ENCODE measurements at places on chromosomes 1 and 21.

DNA sequence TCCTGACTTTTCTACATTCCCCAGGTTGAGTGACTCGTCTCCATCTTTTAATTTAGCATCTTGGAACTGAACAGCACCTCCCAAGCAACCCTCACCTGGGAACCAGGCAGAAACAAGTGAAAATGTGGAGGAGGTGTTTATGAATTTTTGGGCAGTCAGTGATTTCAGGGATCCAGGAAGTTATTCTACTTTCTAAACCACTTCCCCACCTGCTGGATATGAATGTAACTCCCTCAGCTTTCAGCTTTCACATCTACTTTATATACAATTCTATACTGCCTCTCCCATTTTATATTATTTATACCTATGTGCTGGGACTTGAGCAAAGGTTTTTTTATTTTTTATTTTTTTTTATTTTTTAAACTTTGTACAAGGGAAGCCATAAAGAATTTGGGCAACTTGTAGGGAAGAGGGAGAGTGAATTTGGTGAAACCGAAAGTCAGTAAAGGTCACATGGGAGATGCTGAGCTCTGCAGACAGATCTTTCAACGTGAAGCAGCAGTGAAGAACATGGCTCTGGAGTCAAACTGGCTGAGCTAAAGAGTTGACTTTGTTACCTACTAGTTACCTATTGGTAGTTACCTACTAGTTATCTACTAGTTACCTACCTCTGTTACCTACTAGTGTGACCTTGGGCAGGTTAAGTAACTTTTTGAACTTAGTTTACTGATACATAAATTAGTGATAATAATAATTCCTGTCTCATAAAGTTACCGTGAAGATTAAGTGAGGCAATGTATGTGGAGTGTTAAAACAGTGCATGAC lies 45.5 kb downstream of the DDR2 start:
- DNase-seq = no peak

- no peak for DNase-seq
These were observed at the start of gene ADORA1 for GRCh38 chr1:203127666-203128430. ADORA1 (plus strand) TSS chr1:203127726; CDS start chr1:203128842, 1,116 bp downstream.

DNA sequence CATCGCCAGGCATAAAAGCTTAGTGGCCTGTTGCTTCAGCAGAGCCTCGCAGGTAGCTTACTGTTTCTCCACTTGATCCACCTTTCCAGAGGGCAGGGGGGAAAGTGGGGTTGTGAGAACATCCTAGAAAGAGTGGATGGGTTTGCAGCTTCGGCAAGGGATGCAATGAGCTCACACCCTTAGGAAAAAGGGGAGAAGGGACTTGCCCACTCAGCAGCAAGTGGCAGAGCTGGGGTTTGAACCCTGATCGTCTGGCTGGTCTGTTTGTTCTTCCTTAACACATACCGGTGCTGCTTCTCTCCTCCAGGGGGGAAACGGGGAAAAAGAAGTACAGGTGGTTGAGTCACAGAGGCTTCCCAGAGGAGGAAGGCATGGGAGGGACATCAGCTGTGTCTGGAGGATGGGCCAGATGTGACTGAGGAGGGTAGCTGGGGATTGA lies 1.0 kb downstream of the TMEM201 start:
- DNase-seq = no peak

DNA sequence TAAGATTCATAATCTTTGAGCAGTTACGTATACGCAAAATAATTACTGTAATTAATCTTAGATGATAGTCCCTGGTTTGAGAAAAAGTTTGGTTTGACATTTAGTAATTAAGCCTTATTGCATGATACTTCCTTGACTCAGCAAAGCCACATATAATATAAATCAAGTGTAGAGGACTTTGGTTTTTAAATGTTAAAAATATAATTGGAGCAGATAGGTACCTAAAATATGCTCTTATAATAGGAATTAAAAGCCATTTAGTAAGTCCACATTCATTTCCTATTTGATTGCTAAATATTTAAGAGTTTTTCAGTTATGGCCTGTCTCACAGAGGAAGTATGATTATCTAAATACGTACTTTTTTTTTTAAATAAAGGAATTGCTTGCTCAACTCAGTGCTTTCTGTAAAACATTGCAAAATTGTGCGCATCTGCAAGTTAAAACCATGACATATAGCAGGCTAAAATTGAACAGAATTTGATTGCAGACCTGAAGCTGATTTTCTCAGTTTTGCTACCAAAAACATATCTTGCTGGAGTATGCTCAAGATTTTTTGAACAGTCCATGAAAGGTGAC lies 20.4 kb downstream of the RPE65 start:
- no peak for DNase-seq

DNA sequence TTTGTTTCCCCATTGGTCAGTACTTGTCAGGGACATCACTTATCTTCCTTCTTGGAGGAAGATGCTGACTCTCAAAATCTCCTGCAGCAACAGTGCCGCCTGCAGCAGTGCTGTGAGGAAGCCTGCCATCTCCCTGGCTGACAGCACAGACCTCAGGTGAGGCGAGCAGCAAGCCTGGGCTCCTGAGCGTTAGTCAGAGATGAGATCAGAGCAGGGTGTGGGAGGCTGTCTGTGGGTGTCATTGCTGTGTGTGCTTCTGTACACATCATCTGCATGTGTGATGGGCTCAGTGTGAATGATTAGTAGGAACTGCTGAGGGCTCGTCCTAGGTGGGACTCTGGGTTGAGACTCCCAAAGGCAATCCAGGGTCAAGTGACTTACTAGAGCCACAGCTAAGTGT lies 6.1 kb downstream of the STRIP1 start:
- peak; percentile 57 for DNase-seq

- DNase-seq = no peak
These were observed 671.6 kb upstream of the ZP4 start for GRCh38 chr1:238562341-238562740.

- no peak for DNase-seq
These were observed 88.6 kb downstream of the NEK7 start for GRCh38 chr1:198245379-198245778.

- DNase-seq = no peak
These were observed 43.4 kb upstream of the C1orf53 start for GRCh38 chr1:197859024-197859423.

GRCh38 chr1:45554198-45554597 lies 3.6 kb downstream of the AKR1A1 start:
- no peak for DNase-seq

- DNase-seq = no peak
These were observed 49.2 kb upstream of the GJA8 start for GRCh38 chr1:147853391-147853790.

- DNase-seq = no peak
These were observed at the start of gene PAX7 for GRCh38 chr1:18630511-18631495. PAX7 (plus strand) TSS chr1:18630846; CDS start chr1:18631604, 758 bp downstream.

DNA sequence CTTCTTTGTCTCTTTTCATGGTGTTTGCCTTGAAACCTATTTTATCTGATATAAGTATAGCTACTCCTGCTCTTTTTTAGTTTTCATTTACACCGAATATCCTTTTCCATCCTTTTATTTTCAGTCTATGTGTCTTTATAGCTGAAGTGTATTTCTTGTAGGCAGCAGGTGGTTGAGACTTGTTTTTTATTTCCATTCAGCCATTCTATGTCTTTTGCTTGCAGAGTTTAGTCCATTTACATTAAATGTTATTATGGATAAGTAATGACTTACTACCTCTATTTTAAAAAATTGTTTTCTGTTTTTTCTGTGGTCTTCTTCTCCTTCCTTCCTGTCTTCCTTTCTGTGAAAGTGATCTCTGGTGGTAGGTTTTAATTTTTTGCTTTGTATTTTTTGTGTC lies 45.0 kb upstream of the CD55 start:
- no peak for DNase-seq

GRCh38 chr1:53172426-53173128 lies 24.0 kb upstream of the CPT2 start:
- DNase-seq = no peak

- DNase-seq = no peak
These were observed at the start of gene SLC25A34 for GRCh38 chr1:15736038-15736891. SLC25A34 (plus strand) TSS chr1:15736258; CDS start chr1:15736486, 228 bp downstream.

DNA sequence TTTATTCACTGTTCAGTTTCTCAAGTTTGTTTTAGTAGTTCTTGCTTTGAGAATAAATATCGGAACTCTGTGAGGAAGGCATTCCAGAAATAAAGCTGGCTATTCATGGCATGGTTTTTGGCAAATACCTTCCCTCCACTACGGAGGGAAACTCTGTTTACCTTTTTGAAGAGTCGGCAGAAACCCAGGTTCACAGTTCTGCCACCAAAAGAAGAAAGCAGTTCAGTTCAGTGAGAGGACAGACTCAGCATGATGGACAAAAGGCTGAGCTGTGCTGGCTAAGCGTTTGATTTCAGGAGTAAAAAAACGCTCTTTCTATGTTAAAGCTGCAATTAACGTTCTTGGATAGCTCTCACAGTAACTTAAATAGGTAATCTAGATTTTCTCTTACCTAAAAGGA lies 42.4 kb downstream of the CNN3 start:
- no peak for DNase-seq

- DNase-seq = no peak
These were observed 72.2 kb downstream of the PHTF1 start for GRCh38 chr1:113686891-113687618.

- no peak for DNase-seq
These were observed 766.1 kb downstream of the LTN1 start for GRCh38 chr21:28226563-28226962.

- no peak for DNase-seq
These were observed 147.1 kb downstream of the CNIH3 start for GRCh38 chr1:224763126-224763775.

- DNase-seq = no peak
These were observed 321.1 kb downstream of the TGFB2 start for GRCh38 chr1:218666263-218666662.

- no peak for DNase-seq
These were observed 30.5 kb downstream of the ENO1 start for GRCh38 chr1:8847990-8848389.

Measured in stimulated activated CD4-positive, alpha-beta T cell treated with anti-CD3 and anti-CD28 coated beads, Interleukin-4, amount 100 ng/mL, for 24 hours (primary cell).